Cardiac muscle cell (in vitro differentiated cells and primary cell): ENCODE measurements at places on chromosomes 16 and 17. TPM values are rescaled to one million over a fixed set of nuclear protein-coding genes. Genes with fewer than 3 reads are reported as not detected.
A peak's percentile ranks its signal among the peaks of the same experiment; 100 is the strongest.

The TANC2 gene
- 49.1 and 123 TPM in 2 replicates for polyA plus RNA-seq

The CASKIN1 gene
- polyA plus RNA-seq: 14.3 and 15.4 TPM in 2 replicates

GRCh38 chr17:30794372-30794771 lies 30.1 kb downstream of the CRLF3 start:
- H3K36me3 ChIP-seq: peaks cover 53% of the 10 kb centered on the region
- H3K4me1 ChIP-seq: no peaks in the 10 kb centered on the region
- peak overlapping the region; percentile 65 for H3K27ac ChIP-seq
- no peak overlapping the region for H3K4me3 ChIP-seq
- H3K27me3 ChIP-seq: no peaks in the 10 kb centered on the region

DNA sequence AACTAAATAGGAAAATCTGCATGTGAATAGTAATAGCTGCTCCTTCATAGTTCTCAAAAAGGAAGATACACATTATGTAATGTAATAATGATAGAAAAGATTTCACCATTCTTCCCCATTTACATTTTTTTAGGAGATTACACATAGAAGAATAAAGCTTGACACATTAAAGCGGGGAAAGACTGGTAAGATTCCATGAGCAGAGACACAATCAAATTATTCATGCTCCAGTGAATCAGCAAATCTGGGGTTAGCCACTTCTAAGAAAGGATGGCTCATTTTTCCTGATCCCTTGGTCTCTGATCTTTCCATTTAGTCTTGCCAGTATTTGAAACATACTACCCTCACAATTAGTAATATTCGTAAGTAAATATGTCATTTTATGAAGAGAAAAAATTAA lies 81.9 kb downstream of the CA4 start:
- peaks cover 23% of the 10 kb centered on the region for H3K36me3 ChIP-seq
- H3K4me1 ChIP-seq: no peaks in the 10 kb centered on the region
- no peak overlapping the region for H3K4me3 ChIP-seq
- no peaks in the 10 kb centered on the region for H3K27me3 ChIP-seq

DNA sequence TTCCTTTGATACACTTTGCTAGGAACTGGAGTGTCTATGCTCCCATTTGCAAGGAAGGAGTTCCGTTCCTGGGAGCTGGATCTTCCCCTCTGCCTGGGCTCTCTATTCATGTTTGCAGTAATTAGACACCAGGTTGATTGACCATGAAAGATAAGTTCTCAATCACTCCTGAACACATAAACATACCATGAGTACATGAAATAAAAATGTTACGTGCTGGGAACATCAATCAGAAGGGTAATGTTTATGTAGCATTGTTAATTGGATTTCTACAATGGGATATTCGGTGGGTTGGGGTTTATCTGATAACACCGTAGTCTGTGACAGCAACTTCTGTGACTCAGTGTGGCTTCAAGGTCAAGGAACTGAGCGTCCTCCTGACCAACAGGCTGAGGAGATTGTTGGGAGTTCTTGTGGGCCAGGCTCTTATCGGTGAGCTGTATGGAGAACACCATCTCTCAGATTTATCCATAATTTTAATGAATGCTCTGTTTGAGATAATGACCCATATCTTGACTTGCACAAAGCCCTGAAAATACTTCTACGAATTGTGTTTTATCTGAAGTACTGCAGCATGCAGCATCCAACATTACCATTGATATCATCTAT lies 136.4 kb downstream of the NPIPB5 start:
- H3K4me3 ChIP-seq: no peak overlapping the region
- no peak overlapping the region for H3K27ac ChIP-seq
- H3K4me1 ChIP-seq: no peaks in the 10 kb centered on the region
- no peaks in the 10 kb centered on the region for H3K36me3 ChIP-seq
- no peaks in the 10 kb centered on the region for H3K27me3 ChIP-seq
